CD4-positive, alpha-beta T cell treated with Interleukin-15 for 4 hours (primary cell): ENCODE measurements at places on chromosomes 5 and 9.

GRCh38 chr9:94166976-94167346, 82.7 kb downstream of the PTPDC1 start:
- no peak for DNase-seq

DNA sequence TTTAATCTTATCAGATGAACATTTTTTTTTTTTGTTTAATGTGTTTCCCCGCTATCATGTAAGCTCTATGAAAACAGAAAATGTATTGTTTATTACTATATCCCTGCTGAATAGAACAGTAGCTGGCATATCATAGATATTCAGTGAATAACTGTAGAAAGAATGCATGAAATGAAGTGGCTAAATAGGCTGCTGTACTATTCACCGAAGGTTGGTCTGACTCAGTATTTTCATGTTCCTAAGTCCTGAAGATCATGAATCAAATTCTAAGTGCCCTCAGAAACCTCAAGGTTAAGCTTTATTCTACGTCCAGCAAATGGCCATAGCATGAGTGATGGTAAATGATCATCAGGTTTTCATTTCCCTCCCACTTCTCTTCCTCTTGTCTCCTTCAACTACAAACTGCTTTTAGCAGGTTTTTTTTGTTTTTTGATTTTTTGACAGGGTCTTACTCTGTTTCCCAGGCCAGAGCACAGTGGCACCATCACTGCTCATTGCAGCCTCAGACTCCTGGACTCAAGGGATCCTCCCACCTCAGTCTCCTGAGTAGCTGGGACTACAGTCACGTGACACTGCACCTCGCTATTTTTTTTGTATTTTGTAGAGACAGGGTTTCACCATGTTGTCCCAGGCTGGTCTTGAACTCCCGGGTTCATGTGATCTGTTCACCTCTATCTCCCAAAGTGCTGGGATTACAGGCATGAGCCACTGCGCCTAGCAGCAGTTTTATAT, 19.1 kb upstream of the ZFAND5 start:
- no peak for DNase-seq

GRCh38 chr5:64587370-64587769, 81.6 kb downstream of the RGS7BP start:
- DNase-seq = no peak

DNA sequence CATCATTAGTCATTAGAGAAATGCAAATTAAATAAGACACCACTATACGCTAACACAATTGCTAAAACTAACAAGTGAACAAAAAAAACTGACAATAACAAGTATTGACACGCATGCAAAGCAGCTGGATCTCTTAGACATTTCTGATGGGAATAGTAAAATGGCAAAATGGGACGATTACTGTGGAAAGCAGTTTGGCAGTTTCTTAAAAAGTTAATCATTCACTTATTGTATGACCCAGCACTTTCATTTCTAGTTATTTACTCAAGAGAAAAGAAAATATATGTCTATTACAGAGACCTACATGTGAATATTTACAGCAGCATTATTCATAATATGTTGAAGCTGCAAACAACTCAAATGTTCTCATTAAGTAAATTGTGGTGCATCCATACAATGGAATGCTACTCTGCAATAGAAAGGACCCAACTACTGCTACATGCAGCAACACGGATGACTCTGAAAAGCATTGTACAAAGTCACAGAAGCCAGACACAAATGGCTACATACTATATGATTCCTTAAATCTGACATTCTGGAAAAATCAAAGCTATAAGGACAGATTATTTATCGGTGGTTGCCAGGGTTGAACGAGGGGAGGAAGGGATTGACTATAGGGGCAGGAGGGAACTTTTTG, 96.8 kb upstream of the ITGA2 start:
- DNase-seq = no peak

- peak; percentile 52 for DNase-seq
Measured at GRCh38 chr9:132169672-132170392, 8.0 kb downstream of the NTNG2 start.

- DNase-seq = peak; percentile 60
Measured at GRCh38 chr5:94524841-94525697, 93.3 kb downstream of the KIAA0825 start.

GRCh38 chr5:13558408-13558807, 386.1 kb downstream of the DNAH5 start:
- DNase-seq = no peak

DNA sequence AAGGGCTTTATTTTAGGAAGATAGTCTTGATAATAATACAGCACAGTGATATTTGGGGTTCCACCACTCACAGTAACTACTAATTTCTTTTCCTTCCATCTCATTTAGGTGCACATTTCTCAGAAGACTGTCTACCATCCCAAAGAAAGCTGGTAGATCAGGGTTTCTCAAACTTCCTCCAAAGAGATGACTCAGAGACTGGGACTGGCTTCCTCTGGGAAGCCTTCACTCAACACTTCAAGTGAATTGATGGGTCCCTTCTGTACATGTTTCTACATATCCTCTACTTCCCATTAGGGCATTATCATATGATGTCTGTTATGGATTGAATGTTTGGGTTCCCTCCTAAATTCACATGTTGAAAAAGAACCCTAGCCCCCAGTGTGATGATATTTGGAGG, 138.5 kb downstream of the SPOCK1 start:
- no peak for DNase-seq

GRCh38 chr9:136572003-136572827, 26.4 kb upstream of the NOTCH1 start:
- no peak for DNase-seq

DNA sequence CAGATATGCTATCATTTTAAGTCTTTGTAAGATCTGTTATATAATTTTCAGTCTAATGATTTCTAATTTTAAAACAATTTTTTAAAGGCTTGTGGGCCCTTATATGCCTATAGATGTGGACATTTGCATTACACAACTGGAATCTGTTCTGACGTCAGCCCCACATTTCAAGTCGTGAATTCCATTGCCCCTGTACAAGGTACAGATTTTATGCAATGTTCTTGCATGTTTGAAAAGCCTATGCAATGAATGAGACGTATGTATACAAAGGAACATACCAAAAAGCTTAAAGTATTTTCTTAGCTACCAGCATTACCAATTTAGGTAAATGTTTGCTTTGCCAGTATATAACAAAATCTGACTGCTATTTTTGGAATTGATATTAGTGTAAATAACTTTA, 77.2 kb downstream of the ITGA1 start:
- DNase-seq = no peak

- DNase-seq = no peak
Measured at GRCh38 chr9:114386361-114386885, 1.4 kb downstream of the AKNA start.

DNA sequence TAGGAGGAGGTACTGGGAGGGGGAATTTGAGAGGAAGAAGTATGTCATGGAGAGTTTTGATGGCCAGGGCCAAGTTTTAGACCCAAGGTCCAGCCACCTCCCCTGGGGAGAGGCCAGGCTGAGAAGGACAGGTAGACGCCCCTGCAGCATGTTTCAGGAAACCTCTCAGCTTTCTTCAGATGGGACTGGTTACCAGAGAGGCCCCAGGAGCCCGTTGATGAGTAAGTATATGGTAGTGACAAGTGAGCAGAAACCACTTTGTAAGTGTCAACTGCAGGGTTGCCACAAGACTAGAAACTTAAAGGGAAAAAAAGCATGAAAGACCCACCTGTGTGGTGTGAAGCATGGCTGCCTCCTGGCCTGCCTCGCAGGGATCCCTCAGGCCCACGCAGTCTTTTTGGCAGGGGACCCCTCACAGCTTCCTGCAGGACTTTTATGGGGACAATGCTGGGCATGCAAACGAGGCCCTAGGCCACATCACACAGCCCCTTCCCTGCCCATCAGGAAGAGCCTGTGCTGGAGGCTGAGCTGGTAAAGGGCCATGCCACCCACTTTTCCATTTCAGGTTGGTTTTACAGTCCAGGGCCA, 255.9 kb downstream of the FSTL4 start:
- DNase-seq = no peak

DNA sequence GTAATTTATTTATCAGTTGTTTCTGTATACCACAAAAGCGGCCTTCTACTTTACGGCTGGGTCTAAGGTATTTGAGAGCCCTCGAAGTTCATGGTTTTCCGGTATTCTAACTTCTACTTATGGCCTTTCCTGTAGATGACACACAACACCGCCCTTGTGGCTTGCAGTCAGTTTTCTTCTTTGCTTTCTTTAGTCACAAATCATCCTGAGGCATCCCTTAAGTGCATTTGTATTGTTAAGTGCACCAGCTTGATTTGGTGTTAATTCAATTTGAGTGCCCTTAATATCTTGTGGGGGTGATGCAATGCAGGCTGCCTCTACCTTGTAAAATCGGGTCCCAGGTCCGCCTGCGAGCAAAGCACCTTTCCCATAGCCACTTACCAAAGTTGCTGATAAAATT, 511.9 kb downstream of the CCDC171 start:
- no peak for DNase-seq

DNA sequence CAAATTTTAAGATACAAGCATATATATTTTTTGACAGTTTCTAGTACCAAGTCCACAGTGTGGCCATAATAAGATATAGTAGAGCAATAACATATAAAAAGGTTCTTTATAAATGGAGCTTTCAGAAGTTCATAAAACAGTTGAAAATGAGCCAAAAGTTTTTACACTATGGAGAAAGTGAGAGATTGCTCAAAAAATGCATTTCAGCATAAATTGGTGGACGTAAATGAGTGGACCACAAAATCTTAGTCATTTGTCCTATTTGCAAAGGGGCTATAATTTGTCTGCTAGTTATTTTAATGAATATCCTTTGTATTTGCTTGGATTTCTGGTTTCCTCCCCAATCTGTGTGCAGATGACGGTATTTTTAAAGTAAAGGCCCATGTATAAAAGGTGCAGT, 159.4 kb upstream of the DAP start:
- DNase-seq = no peak

- no peak for DNase-seq
Measured at GRCh38 chr5:95864456-95864855, 41.9 kb upstream of the GLRX start.

DNA sequence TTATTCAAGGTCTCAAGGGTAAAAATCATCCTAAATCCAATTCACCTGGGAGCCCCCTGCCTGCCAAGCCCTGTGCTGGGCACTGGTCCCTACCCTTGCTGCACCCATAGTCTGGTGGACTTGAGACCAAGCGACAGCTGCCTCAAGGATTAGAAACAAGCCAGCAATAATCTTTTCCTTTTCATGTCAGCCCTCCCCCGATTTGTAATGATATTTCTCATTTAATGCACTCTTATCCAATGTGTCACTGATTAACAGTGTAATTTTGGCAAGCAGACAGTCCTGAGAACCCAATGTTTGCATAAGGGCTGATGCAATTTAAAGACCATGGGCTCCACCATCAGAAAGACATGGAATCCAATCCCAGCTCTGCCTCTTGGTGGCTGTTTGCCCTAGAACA, 108.9 kb downstream of the ACTL7B start:
- DNase-seq = no peak

DNA sequence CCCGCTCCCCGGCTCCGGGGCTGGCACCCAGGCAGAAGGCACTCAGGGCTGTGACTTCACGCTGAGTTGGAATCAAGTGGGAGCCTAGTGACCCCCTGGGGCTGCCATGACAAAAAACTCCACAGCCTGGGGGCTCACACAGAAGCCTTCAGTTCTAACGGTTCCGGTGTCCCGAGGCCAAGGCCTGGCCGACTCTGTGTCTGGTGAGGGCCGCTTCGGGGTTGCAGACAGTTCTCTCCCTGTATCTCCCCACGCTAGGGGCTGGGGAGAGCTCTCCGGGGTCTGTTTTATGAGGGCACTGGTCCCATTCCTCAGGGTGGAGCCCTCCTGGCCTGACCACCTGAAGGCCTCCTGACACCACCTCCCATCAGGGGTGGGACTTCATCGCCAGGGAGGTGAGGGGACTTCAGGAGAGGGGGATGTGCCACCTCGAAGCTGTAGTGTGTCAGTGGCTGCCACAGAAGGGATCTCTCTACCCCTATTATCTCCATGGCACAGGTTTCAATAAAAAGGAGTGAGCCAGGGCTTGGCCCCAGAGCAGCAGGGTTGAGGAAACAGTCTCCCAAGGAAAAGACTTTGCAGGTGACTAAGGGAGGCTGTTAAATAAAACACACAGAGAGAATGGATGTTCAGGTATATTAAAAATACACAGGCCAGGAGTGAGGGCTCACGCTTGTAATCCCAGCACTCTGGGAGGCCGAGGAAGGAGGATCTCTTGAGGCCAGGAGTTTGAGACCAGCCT, 1.5 kb upstream of the SLC6A3 start:
- no peak for DNase-seq

- DNase-seq = no peak
Measured at GRCh38 chr9:28439688-28440087, 866.4 kb upstream of the C9orf72 start.

GRCh38 chr5:153938191-153938842, 100.4 kb downstream of the FAM114A2 start:
- no peak for DNase-seq

- no peak for DNase-seq
Measured at GRCh38 chr5:102937894-102938293, 182.0 kb downstream of the GIN1 start.

- DNase-seq = no peak
Measured at GRCh38 chr5:34918025-34918424, 2.5 kb downstream of the BRIX1 start.

GRCh38 chr9:87267251-87268070, 230.2 kb upstream of the DAPK1 start:
- no peak for DNase-seq

DNA sequence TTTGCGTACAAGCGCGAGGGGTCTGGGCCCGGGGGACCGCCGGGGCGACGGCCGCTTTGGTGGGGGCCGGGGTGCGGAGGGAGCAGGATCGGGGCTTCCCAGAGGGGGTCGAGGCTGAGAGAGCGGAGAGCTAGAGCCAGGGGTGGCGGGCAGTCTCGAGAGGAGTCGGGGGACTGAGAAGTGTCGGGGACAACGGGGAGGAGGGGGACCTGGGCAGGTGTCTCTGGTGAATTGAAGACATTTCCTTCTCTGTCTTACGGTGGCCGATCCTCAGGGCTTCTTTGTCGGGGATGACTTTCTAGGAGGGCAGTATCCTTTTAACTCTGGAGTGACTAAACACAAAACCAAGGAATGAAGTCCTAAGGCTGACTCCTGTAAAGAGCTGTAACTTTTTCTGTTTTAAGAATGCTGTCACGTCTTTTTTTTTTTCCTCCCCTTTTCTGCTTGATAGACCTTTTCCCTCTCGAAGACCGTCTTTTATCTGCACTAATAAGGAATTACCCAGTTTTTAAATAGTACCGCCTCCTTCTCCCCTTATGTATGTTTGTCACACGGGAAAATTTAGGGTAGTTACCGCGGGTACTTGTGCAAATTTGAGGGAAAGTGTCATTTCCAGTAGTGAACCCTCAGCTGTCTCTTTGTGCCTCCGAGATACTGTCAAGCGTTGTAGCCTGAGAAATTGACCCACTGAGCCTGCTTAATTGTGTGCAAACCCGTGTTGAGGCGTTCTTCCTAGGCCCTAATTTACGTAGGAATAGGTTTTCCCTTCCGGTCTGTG, 822 bp downstream of the DENND4C start:
- DNase-seq = no peak

DNA sequence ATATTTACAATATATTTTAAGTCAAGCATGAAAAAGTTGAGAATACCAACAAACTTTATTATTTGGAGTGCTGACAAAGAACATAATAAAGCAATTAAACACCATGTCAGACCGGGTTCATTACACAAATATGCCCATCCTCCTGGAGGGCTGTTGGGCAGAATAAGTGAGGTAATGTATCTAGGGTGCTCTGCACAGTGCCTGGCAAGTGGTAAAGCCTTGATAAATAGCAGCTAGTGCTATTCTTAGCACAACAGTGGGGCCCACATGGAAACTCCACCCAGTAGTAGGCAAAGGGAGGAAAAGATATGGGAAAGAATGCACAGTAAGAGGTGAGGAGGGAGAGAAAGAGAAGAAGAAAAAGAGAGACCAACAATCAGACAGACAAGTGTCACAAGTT, 97.7 kb downstream of the SLC1A3 start:
- no peak for DNase-seq
